Activated T-helper 1 cell treated with Interleukin-2 at 50 U/mL for 16 hours (primary cell): ENCODE measurements at places on chromosomes 16 and 17.

GRCh38 chr17:40056379-40057015 is 2.3 kb upstream of the MED24 start:
- DNase-seq = no peak

- DNase-seq = no peak
These were observed 132.3 kb upstream of the FAM20A start for GRCh38 chr17:68733241-68734176.

DNA sequence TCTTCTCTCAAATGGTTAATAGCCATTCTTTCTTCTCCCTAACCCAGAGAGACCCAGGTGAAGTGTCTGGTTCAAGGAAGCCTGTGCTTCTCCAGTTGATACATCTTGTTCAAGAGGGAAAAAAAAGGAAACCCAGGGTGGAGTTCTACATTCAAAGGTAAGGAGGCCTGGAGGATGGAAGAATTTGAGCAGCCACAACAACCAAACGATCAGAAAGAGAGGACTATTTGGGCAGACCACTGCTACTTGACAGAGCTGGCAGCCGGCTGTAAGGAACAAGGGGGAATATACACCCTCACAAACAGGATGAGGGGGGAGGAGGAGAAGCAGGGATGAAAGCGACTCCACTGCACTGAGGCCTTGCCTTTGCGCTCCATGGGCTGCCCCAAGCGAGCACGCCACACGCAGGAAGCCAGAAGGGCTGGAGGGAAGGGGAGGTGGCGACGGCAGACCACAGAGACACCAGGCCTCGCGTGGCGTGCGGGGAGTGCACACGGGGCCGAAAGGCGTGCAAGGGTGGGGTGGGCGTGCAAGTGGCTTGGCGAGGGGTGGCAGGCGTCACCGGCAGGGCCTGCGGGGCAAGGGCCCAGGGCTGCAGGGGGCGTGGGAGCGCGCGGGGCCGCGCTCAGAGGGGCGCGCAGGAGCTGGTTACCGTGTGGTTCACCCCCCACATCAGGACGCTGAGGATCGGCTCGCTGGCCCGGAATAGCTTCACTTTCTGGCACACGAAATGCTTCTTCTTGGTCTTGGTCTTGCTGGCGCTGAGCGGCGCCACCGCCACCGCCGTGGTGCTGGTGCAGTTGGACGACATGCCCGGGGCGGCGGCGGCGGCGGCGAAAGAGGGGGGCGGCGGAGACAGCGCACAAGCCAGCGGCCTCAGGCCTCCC is 499 bp downstream of the PIP4K2B start:
- peak; percentile 40 for DNase-seq

GRCh38 chr17:7932483-7932891 is 481 bp downstream of the CNTROB start:
- DNase-seq = no peak

GRCh38 chr16:68219725-68220351 is 16.1 kb downstream of the ESRP2 start:
- no peak for DNase-seq

GRCh38 chr17:19799796-19800195 is 51.7 kb upstream of the ALDH3A1 start:
- no peak for DNase-seq

- DNase-seq = no peak
These were observed 14.1 kb upstream of the CCDC154 start for GRCh38 chr16:1458336-1458976.
